Stimulated activated naive B cell treated with anti-CD40 and anti-IgM and Interleukin-4, amounts not matched to agents 10 μg/mL and 1 μg/mL and 100 μg/mL, for 72 hours (primary cell): ENCODE measurements at places on chromosomes 2 and 18.
A peak's percentile ranks its signal among the peaks of the same experiment; 100 is the strongest.

- DNase-seq: no peak
Measured at GRCh38 chr2:221671515-221671914, 99.4 kb upstream of the EPHA4 start.

- no peak for DNase-seq
Measured at GRCh38 chr2:26178746-26179436, 6.0 kb downstream of the GAREM2 start.

GRCh38 chr2:227464851-227465250, 7.1 kb upstream of the AGFG1 start:
- no peak for DNase-seq

GRCh38 chr18:50642439-50642838, 82.6 kb downstream of the MAPK4 start:
- no peak for DNase-seq

DNA sequence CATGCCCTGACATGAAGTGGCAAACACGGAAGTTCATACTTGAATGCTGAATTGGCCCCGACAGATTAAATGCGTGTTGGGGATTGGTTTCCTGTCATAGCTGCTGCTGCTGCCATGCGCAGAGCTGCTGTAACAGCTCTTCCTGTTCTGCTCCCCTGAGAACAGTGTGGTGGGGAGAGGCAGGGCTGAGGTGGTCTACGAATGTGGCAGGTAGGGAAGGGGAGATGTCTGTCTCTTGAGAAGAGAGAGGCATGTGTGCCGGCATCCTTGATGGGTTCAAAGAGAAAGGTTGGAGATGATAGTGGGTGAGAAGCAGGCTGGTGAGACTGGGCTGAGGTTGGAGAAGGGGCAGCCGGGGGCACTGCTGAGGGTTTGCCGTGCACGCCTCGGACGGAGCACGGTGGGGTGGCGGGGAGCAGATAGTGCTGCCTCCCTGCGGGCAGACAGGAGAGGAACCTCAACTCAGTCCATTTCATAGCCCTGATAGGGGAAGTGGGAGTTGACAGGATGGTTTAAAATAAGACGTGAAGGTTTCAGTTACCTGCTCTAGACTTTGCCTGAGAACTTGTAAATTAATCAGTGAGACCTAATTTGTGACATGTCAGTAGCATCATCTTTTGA, 46.1 kb downstream of the TMEM185B start:
- DNase-seq: peak; percentile 84

- no peak for DNase-seq
Measured at GRCh38 chr2:3759761-3760160, 56.4 kb downstream of the DCDC2C start.

GRCh38 chr2:86274265-86274917, 63.0 kb downstream of the REEP1 start:
- DNase-seq: no peak
